ENCODE measurements at places on chromosomes 11 and 22. TPM values are rescaled to one million over a fixed set of nuclear protein-coding genes. Genes with fewer than 3 reads are reported as not detected.

DNA sequence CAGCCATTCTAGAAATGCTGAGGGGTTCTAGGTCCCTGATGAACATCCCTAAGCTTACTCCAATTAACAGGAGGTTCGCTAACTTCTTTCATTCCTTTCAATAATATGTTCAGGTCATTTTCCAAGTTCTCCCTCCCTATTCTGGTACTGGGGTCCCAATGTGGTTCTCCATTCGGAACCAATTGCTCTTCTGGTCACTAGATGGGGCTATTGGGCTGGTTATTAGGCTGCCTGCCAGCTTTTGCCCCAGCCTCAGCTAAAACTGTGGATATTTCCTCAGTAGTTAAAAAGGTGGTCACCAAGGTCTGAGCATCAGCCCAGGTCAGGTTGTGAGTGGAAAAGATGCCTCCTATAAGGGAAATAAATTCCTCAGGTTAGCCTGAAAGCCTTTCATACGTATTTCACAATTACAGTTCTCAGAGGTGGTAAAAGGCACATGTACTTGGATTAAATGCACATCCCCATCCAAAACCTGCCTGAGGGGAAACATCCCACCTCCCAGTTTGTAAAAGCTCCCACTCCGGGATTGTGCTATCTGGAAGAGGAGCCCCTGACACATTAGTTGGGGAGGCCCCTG lies 161.1 kb upstream of the CCDC179 start:
- DNase-seq: peak; percentile 4

DNA sequence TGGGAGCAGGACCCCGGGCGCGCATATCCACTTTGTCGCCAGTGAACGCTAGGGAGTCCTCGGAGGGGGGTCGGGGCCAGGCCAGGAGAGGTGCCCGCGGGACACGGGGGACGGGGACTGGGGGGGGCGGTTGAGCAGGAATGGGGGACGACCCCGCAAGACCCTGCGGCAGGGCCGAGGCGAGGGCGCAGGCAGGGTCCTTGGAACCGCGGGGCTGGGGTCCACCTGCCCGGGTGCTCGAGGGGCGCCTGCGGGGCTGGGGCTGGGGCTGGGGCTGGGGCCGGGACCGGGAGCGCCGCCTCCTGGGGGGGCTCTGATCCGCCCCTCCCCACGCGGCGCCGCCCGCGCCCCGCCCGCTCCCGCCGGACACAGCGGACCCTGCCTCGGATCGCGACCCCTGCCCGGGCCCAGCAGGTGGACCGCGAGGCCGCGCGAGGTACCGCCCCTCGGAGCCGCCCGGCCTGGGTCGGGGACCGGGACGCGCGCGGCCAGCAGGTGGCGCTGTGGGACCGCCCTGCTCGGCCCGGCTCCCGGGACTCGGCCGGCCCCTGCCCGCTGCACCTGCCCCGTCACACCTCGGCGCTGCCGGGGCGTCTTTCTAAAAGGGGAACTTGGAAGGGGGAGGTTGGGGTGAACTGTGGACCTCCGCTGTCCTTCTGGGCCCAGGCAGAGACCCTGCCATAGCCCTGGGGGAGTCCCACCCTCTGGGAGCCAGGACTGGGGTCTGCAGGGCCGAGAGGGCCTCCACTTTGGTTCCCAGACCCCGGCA lies 11.0 kb downstream of the CRELD2 start:
- DNase-seq: peak; percentile 48

- DNase-seq: no peak
Observed at GRCh38 chr11:15473954-15474837, 359.5 kb downstream of the INSC start.

- DNase-seq: no peak
Observed at GRCh38 chr11:114774599-114775361, 96.5 kb downstream of the NXPE2 start.

- DNase-seq: no peak
Observed at GRCh38 chr11:86753459-86753858, 46.9 kb upstream of the PRSS23 start.

GRCh38 chr11:118086913-118087768 lies at the start of gene SMIM35:
Gene SMIM35, minus strand, starts transcription at chr11:118086963. Its CDS starts 206 bp downstream, at chr11:118086757.
- DNase-seq: no peak

- no peak for DNase-seq
Observed at GRCh38 chr11:44277196-44278090, 32.5 kb downstream of the ALX4 start.

DNA sequence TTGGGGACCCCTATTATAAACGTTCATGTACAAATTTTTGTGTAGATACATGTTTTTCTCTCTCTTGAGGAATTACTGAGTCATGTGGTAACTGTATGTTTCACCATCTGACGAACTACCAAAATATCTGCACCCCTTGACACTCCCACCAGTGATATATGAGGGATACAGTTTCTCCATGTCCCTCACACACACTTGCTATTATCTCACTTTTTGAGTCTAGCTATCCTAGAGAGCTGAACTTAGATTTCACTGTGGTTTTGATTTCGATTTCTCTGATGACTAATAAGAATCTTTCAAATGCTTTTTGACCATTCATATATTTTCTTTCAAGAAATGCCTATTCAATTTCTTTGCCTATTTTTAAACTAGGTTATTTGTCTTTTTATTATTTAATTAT lies 200.2 kb downstream of the PGR start:
- DNase-seq: no peak

The OOSP4B gene
- not detected for total RNA-seq

The SART1 gene
- total RNA-seq: 27.8 TPM

GRCh38 chr11:38950867-38951266 lies 2352.8 kb upstream of the RAG2 start:
- DNase-seq: no peak

DNA sequence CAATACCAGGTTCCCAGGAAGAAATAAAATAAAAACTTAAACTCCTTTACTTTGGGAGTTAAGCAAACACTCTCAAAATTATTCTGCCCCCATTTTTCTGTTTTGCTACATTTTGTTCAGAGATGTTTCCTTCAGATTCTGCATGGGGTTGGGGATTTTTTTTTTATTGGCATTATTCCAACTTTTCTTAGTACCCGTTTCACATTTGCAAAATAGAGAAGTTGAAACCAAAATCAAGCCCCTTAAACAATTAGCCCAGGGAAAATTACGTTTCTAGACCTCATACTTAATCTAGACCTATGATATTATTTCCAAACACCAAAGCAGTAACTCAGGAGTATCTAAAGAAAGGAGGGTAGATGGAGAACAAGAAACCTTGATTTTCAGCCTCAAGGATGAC lies 20.6 kb upstream of the MS4A7 start:
- DNase-seq: no peak

DNA sequence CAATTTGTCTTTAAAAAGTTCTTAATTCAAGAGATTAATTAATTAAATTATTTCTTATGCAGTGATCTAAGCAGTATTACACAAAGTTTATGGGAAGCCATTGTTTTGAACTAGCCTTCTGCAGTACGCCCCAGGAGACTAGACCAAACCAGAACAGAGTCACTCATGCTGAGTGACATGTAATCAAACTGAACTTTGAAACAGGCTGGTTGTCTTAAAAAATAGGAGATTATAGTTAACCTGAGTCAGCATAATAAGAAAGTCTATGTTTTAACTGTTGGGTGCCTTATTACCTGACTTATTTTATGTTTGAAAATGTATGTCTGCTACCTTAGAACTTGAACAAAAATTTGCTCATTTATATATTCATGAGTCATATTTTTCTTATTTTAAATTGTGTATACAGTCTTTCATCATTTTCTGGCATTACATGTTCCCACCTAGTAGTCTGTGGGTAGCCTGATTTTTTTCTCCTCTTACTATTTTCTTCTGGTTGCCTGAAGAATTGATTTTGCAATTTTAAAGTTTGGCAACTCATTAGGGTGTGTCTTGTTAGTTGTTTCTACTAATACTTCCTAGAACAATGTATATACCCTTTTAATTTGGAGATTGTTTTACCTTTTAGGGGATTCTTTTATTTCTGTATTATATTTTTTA lies 161.4 kb downstream of the AASDHPPT start:
- DNase-seq: no peak

- no peak for DNase-seq
Observed at GRCh38 chr11:5197536-5197935, 2.9 kb downstream of the OR51V1 start.

The TUB gene
- total RNA-seq: 1.4 TPM

The MTCH2 gene
- total RNA-seq: 85.2 TPM

DNA sequence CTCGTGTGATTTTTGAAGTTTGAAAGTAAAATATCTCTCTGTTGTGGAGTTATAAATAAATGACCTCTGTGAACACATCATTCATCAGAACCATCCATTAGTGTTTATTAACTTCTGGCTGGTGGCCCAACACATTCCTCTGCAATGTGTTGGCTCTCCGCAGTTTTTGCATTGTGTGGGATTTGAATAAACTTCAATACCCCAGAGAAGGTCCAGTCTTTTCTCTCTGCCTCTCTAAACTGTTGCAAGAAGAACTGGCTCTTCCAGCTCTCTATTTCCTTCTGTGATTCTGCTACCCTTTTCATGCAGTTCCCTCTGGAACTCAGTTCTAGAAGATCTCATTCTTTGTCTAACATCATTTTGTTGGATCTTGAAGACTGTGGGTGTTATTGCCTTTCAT lies 125.0 kb upstream of the ARHGAP42 start:
- peak; percentile 92 for DNase-seq

- no peak for DNase-seq
Observed at GRCh38 chr11:123406441-123407129, 23.5 kb upstream of the GRAMD1B start.

The FOLH1 gene
- total RNA-seq: under 0.01 TPM

DNA sequence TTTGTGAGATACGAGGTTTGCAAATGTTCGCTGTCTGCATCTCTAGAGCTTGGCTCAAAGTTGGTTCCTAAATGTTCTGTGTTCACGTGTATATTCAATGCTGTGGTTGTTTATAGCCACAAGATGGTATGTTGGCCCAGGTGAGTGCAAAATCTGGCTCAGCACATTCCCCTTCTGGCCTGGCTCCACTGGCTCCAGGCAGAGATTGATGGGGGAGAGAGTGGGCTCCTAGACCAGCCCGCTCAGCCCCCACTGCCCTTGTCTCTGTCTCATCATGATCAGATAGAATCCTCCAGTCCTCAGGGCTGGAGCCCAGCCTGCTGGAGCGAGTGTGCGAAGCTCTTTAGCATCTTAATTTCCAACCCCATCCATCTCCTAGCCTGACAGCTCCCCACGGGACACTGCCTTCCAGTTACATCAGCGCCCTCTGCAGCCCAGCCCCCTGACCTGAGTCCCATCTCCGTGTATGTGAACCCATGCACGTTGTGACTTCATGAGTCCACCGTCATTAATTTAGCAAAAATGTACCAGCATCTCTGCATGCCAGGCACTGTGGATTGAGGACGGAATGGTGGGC lies 2.0 kb downstream of the P2RX3 start:
- no peak for DNase-seq

GRCh38 chr22:45341498-45341897 lies 31.8 kb downstream of the FAM118A start:
- DNase-seq: no peak

- DNase-seq: no peak
Observed at GRCh38 chr11:113992459-113993110, 17.7 kb downstream of the HTR3A start.

DNA sequence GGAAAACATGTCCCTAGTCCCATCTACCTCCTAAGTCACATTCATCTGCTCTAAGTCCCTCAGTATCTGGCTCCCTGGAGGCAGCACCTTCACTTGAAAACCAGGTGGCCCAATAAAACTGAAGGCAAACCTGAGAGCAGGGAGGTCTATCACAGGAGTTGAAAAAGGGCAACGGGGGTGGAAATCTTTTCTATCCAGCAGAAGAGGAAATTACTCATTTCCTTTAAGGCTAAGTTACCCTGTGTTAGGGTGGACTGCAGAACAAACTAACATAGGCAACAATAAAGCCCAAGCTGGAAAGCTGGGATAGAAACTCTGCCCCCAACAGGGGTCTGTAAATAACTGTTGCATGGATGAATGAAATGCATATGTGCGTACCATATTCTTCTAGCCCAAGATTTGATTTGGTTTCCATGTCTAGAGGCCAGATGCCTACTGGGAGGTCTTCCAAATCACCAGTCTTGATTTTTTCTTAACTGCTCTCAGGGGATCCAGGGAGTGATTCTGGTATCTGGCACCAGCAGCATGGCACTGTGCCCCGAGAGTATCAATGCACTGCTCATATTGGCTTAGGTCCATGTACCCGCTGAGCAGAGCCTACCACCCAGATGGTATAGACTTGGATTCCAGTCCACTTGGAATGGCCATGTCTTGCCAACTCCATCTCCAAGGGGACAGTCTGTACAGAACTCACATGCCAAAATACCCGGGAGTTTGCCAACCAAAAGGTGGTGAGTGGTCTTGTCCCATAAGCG lies 350.0 kb upstream of the NCAM1 start:
- peak; percentile 61 for DNase-seq

The HEPN1 gene
- total RNA-seq: not detected

The SMIM35 gene
- not detected for total RNA-seq

The CYP2D6 gene
- total RNA-seq: 0.13 TPM

DNA sequence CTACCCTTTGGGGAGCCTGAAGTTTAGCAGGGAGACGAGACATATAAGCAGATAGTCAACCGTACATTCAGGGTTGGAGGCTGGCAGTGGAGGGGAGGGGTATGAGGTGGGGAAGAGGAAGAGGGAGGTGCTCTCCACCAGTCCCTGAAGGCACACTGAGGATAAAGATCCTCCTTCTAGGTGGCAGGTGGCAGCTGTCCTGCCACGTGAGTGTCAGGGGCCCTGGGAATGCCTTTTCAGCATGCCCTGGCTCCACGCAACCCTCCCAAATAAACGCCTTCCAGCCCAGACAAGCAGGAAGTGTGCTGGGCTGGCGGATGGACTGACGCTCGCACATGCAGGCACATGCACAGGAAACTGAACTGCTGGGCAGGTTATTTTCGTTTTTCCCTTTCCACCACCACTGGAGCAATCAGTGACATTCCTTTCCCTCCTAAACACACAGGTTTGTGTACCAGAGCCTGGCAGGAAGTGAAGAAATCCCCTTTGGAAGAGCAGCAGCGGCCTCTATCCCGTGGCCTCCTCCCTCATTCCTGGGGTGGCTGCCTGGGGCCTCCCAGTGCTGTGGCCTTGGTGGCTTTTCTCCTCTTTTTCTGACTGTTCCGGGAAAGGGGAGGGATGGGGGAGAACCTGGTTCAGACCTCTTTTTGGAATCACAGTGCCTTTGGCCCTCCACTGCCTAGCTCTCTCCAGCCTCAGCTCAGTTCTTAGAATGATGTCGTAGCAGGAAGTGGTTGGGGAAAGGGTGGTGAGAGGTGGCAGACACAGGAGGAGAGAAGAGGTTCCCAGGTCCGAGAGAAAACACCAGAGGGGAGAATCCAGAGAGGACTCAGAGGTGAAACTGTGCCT lies 157.0 kb upstream of the TIMP3 start:
- DNase-seq: peak; percentile 100

The MAPK11 gene
- 19.9 TPM for total RNA-seq

The IGSF9B gene
- total RNA-seq: not detected

DNA sequence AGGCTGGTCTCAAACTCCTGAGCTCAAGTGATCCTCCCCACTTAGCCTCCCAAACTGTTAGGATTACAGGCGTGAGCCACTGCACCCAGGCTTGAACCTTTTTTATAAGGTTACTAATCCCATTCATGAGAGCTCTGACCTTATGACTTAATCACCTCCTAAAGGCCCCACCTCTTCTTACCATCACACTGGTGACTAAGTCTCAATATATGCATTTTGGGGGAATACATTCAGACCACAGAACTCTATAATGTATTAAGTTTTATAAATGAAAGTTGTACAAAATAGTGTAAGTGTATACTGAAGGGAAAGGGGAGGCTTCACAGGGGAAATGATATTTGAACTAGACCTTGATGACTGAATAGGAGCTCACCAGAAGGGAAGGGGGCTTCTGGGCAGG lies 28.4 kb upstream of the RBFOX2 start:
- DNase-seq: no peak

The ENTHD1 gene
- total RNA-seq: not detected

- DNase-seq: no peak
Observed at GRCh38 chr11:114110123-114110522, 50.6 kb downstream of the ZBTB16 start.

Measured in dermis microvascular lymphatic vessel endothelial cell (primary cell).